Prostate gland (tissue), 2 donors: ENCODE measurements at places on chromosomes 5 and 9. TPM values are rescaled to one million over a fixed set of nuclear protein-coding genes. Genes with fewer than 3 reads are reported as not detected.

ABCA2 gene
- total RNA-seq, result 79.1 TPM

ENHO gene
- 20.9 TPM for total RNA-seq

MARCHF3 gene
- 1.2 TPM for total RNA-seq

DIPK1B gene
- total RNA-seq, result 18.9 TPM

LHX2 gene
- not detected for total RNA-seq

TMEM171 gene
- total RNA-seq, result not detected

DAPK1 gene
- 13.9 TPM for total RNA-seq

ZBED3 gene
- 25.3 TPM for total RNA-seq

F2RL1 gene
- total RNA-seq, result 7.8 TPM

OBP2B gene
- total RNA-seq, result 1.6 TPM

IL13 gene
- 2.3 TPM for total RNA-seq

SH3TC2 gene
- total RNA-seq, result 6.2 TPM

PALM2AKAP2 gene
- total RNA-seq, result 0.62 TPM
